Camera-type eye (tissue), 1 donor: ENCODE measurements at places on chromosomes 7 and 10. TPM values are rescaled to one million over a fixed set of nuclear protein-coding genes. Genes with fewer than 3 reads are reported as not detected.

Gene TDRD1
- 0.38 TPM for total RNA-seq

Gene TRIM50
- total RNA-seq = not detected

Gene PTPN20
- 10.0 TPM for total RNA-seq

Gene CDC14C
- 0.22 TPM for total RNA-seq

Gene WNT8B
- 0.16 TPM for total RNA-seq

Gene HOXA11
- total RNA-seq = not detected

Gene PHKG1
- 4.7 TPM for total RNA-seq

Gene SVIL
- 107 TPM for total RNA-seq

Gene TUBAL3
- 0.49 TPM for total RNA-seq

Gene CALY
- 3.0 TPM for total RNA-seq

Gene ITIH2
- total RNA-seq = 2.9 TPM

Gene OR9A2
- not detected for total RNA-seq

Gene UNC5B
- total RNA-seq = 10.9 TPM

Gene CDNF
- total RNA-seq = 3.0 TPM

Gene PODXL
- total RNA-seq = 42.2 TPM
